ENCODE measurements at places on chromosomes 16 and 17.

- no peak for DNase-seq
These were observed 4.5 kb downstream of the AXIN2 start for GRCh38 chr17:65556910-65557348.

- DNase-seq = no peak
These were observed 8.7 kb upstream of the FLYWCH2 start for GRCh38 chr16:2874032-2874911.

- DNase-seq = no peak
These were observed 1.6 kb upstream of the SEBOX start for GRCh38 chr17:28366605-28367004.

DNA sequence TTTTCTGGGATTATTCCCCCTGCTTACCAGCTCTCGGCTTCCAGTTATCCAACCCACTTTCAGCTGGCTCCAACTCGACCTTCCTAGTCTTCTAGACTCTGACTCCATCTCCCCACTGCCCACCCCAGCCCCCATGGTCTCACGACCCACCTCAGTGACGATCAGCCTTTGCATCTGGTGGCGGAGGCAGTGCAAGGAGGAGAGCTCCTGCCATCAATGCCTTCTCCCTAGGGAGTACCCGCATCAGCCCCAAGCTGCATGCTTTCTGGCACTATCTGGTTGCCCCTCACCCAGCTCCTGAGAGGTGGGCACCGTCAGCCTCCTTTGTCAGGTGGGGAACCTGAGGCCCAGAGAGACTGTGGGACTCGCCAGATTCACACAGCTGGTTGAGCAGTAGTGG, 72.6 kb upstream of the RPL38 start:
- DNase-seq = no peak

- DNase-seq = no peak
These were observed 24.4 kb upstream of the ETV4 start for GRCh38 chr17:43570518-43570928.

- DNase-seq = no peak
These were observed 190.4 kb downstream of the USP22 start for GRCh38 chr17:20852239-20852989.

- peak; percentile 63 for DNase-seq
These were observed 15.0 kb upstream of the CPD start for GRCh38 chr17:30363715-30364202.

GRCh38 chr16:2777903-2778629, 986 bp upstream of the ELOB start:
- DNase-seq = no peak

GRCh38 chr17:156094-156621, 18.8 kb downstream of the SCGB1C2 start:
- DNase-seq = no peak

DNA sequence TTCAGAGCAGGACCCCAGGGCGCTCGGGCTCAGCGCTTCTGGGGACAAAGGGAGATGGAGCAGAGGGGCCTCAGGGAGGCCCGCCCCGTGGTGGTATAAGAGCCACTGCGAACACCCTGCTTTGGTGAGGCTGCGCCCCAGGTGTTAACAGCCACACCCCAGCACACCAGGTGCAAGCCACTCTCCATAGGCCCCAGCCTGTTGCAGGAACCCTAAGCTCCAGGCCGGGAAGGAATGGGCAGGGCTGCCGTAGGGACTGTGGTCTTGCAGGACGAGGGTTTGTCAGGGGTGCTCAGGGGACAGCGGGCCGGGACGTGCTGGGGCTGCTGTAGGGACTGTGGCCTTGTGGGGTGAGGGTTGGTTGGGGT, 17.0 kb upstream of the SSTR5 start:
- no peak for DNase-seq

DNA sequence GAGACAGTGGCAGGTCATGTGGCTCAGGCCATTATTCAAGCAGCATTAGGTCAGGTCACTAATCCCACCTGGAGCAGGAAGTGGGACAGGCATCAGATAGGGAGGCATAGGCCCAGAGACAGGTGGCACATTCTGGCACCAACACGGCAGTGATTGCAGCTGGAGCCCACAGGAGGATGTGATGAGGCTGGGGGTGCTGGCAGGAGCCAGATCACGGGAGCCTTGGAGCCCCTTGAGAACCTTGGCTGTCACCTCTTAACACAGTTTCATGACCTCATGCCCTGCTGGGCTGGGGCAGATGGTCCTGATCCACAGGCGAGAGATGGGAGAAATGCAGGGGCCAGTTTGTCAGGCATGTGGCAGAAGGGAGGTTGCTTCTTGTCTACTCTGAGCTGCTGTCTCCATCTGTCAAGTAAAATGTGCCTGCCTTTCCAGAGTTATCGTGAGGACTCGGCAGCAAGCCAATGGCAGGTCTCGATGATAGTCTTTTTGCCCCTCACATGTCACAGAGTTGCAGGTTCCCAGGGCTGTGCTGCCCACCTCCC, 109.6 kb downstream of the CLEC16A start:
- no peak for DNase-seq

- no peak for DNase-seq
These were observed 390.8 kb downstream of the ZFHX3 start for GRCh38 chr16:72657164-72657563.

DNA sequence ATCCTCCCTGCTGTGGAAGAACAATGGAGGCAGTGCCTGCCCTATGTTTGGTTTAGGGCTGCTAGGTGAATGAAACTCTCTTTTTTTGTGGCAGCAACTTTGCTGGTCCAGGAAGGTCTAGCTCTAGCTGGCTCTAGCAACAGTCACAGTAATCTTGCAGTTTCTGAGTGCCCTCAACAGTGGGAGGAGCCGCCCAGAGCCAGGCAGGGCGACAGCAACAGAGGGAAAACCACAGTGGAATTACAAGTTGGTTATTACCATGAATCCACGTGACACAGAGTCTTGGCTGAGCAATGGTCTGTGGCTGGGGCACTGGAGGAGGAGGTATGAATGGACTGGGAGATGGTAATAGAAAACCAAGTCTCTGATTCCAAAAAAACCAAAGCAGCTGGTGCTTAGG, 10.3 kb downstream of the HSPB9 start:
- no peak for DNase-seq
